Stimulated activated CD4-positive, alpha-beta T cell treated with anti-CD3 and anti-CD28 coated beads, Interleukin-2, amount 100 ng/mL, for 24 hours (primary cell): ENCODE measurements at places on chromosomes 12 and 14.

DNA sequence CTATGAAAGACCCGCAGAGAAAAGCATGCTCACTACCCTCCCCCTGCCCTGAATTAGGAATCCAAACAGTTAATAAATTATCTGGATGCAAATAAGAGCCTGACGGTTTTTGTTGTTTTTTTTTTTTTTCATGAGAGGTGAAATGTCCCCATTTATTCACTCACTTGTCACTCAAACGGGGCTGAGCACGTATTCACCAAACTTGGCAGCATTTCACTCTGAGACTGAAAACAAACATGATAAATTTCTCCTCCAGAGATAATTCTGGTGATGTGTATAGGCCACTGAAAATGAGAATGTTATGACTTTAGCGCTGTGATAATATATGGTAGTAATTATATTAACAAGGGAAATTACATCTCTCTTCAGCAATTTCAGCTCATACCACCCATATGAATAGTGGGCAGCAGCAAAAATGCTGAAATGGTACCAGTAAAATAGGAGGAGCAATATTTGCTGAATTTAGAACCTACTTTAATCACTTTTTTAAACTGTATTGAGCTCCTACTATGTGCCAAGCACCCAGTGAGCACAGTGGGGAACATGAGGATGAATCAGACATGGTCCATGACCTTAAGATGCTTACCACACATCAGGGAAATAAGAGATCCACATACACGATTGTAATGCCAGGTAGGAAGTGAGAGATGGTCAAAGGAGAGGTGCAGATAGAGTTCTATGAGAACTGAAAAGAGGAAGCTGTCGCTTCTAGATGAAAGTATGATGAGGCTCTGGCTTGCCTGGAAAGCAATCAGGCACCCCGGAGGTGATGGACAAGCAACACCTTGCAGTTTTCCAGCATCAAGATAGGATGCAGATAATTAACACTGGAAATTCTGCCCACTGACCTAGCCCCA is 286.5 kb upstream of the TMPO start:
- DNase-seq: no peak

GRCh38 chr12:97568336-97569180 is 106.0 kb downstream of the RMST start:
- no peak for DNase-seq

GRCh38 chr14:76465664-76466063 is 89.7 kb downstream of the ESRRB start:
- no peak for DNase-seq

GRCh38 chr12:3468329-3468728 is 22.7 kb upstream of the PRMT8 start:
- DNase-seq: no peak

GRCh38 chr14:51291016-51291415 is 51.0 kb downstream of the TMX1 start:
- no peak for DNase-seq

- peak; percentile 15 for DNase-seq
Measured at GRCh38 chr14:105862581-105863239, 336.3 kb downstream of the TMEM121 start.

- DNase-seq: no peak
Measured at GRCh38 chr12:74980510-74980909, 229.1 kb downstream of the KCNC2 start.

- peak; percentile 70 for DNase-seq
Measured at GRCh38 chr12:117367006-117367638, 5.7 kb upstream of the NOS1 start.

DNA sequence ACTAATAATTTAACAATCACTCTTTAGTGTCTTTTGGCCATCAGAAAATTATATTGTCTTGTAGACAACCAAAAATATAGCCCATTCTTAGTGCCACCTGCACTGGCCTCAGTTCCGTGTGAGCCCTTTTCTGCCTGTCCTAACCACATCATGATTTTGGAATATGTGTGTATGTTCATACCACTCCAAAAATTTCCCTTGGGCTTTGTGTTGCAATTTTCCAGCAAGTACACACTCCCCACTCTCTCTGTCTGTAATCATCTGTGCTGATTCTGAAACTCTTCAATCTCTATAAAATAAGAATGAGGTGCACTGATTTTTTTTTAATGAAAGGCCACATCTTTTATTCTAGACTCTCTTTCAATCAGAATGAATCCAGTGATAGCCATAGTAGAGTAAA is 196.0 kb downstream of the PIK3C2G start:
- DNase-seq: no peak

GRCh38 chr12:27237790-27238771 is 6.0 kb upstream of the STK38L start:
- no peak for DNase-seq

GRCh38 chr14:47207617-47208016 is 467.8 kb downstream of the MDGA2 start:
- DNase-seq: no peak
